ENCODE measurements at places on chromosomes 6 and 20.

DNA sequence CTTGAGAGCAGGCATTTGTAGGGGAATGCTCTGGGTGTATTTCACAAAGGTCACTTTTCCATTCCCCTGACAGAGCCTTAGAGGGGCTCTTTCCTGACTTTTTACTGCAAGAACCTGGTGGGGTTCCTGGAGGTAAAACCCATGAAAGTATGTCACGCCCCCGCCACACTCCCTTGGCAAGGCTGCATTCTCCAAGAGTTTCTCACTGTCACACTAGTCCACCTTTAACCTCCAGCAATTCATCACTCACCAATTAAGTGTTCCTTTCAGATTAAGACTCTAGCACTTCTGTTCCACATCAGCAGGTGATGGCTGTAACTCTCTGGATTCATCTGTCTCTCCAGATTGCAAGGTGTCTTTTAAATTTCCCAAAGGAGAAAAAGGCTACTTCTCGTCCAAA is 32.7 kb upstream of the NKX2-4 start:
- DNase-seq: no peak

GRCh38 chr6:90461383-90461782 is 125.5 kb downstream of the MAP3K7 start:
- DNase-seq: no peak

GRCh38 chr20:44819936-44820335 is 9.6 kb upstream of the RIMS4 start:
- DNase-seq: no peak

DNA sequence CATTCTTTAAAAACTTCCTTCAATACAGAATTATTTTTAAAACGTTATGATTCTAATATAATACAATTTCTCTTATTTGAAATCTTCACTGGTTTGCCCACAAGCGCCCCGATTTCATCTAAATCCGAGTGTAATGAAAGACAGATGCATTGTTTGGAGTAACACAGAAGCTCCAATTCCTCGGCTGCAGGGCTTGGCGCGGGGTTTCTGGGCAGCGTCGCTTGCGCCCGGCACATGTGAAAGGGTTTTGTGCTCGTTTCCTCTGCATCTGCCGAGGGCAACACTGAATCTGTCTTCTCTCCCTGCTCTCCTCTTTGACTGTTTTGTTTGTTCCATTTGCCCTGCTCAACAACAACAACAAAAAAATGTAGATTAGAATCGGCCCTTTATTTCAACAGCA is 248.6 kb upstream of the QKI start:
- DNase-seq: no peak

- DNase-seq: no peak
Observed at GRCh38 chr6:118940770-118941169, 5.8 kb upstream of the MCM9 start.

DNA sequence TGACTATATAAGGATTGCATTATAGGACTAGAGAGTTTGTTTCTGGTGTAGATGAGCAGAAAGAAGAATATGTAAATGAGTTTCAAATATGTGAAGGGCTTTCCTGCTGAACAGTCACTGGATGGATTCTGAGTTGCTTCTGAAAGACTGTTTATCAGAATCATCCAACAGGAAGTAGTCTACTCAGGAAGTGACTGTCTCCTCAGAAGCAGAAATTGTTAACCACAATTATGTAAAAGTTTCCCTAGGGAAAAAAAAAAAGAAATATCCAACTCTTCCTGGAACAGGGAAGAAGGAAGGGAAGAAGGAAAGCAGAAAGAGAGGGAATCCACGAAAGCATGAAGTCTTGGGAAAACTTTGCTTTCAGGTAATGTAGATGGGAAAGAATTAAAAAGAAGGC is 138.9 kb downstream of the TENT5A start:
- DNase-seq: no peak

- DNase-seq: no peak
Observed at GRCh38 chr6:20252311-20252710, 40.0 kb upstream of the MBOAT1 start.

GRCh38 chr6:85419046-85419759 is 30.7 kb upstream of the NT5E start:
- no peak for DNase-seq

DNA sequence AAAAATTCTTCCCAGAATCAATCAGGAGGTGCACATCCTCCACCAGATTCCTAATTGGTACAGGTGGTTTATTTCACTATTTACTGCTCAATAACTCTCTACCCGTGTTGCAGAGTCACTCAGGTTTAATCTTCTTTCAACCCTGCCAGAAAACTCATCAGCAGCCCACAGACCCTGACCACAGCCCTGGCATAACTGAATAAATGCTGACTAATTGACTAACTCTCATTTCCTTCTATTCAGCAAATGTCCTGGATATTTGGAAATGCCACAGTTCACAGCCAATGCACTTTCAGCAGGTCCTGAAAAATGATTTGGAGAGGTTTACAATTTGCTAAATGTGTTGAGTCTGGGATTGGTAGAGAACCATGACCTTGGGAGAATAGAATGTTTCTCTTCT is 62.3 kb downstream of the TRMT6 start:
- DNase-seq: no peak

DNA sequence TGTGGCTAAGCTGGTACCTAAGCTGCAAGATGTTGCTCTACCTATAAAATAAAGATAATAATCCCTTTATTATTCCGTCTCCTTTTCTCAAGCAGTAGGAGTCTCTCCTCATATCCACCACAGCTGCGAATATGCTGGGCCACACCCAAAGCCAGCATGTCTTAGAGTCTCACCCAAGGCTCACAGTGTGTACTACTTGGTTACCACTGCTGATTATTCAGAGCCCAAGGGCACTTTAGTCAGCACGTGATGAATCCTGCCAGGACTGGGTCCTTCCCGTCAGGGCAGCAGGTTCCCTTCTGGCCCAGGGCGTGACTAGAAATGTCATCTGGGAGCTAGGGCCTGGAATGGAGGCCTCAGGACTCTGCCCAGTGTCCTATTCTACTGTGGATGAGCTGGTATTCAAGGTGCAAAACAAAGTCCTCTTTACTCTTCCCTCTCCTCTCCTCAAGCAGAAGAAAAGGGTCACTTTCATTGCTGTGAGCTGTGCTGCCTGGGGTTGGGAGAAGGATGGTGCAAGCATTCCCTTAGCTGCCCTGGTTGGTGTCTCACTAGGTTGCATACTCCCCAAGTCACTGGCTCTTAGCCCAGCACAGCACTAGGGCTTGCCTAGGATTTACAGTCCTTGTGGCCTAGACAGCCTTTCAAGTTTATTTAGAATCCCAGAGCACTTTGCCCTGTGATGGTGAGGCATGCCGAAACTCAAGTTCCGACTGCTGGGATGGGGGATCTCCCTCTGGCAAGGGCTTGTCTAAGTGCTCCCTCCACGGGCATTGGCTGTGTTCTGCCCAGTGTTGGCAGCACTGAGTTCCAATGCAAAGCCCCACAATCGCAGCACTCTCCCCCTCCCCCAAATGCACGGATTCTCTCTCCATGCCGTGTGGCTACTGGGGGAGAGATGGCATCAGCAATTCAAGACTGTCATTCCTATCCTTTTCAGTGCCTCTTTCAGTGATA is 320.2 kb downstream of the BTBD9 start:
- DNase-seq: no peak

All from stimulated activated CD4-positive, alpha-beta T cell treated with anti-CD3 and anti-CD28 coated beads, Interleukin-1b, Interleukin-23, amount 100 ng/mL, for 1 hour (primary cell).